ENCODE measurements at places on chromosomes 1 and 21. TPM values are rescaled to one million over a fixed set of nuclear protein-coding genes. Genes with fewer than 3 reads are reported as not detected.
A peak's percentile ranks its signal among the peaks of the same experiment; 100 is the strongest.

MAP3K21 gene
- total RNA-seq: 1.0 TPM

DNA sequence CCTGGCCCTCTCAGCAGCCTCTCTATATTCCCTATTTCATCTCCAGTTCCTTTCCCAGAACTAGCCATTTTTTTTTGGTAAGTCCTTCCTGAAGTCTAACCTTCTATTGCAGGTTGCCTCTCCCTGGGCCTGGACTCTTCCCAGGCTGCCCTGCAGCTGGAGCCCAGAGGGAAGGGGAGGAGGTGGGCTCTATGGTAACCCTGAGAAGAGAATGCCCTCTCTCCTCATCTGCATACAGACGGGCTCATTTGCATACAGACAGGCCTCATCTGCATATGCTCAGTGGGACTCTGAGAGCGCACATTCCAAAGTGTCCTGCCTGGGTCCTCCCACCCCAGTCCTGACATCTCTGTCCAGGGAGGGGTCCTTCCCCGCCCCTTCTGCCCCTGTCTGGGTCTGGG lies 32.7 kb downstream of the RHBG start:
- no peaks in the 10 kb centered on the region for H3K36me3 ChIP-seq
- H3K4me3 ChIP-seq: no peak overlapping the region
- no peak for DNase-seq
- H3K4me1 ChIP-seq: no peaks in the 10 kb centered on the region

IGSF3 gene
- total RNA-seq: 0.13 TPM

FMN2 gene
- not detected for total RNA-seq

DNA sequence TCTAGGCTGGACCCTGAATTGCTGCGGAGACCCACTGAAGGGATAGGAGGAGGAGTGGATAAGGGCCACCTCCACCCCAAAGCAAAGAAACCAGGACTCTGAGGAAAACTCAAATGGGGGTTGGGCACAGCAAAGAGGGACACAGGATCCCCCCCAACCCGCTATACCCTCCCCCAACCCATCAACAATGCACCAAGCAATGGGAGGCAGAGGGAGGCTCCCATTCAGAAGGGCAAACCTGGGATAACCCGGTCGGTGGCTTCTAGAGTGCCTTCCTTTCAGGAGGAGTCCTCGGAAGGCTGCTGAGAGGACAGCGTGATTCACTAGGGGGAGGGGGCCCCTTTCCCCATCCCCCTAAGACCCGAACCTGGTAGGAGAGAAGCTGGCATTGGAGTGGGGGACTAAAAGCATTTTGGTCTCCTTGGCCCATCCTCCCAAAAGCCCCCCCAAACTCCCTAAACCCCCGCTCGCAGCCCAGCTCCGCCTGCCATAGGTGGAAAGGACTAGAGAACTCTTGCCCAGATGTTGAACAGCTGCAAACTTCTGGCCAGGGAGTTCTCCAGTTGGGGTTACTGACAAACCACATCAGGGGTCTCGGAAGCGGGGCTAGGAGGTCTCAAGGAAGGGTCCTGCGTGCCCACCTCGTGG lies 1.3 kb downstream of the MEF2D start:
- H3K36me3 ChIP-seq: peaks cover 16% of the 10 kb centered on the region
- H3K4me3 ChIP-seq: peak overlapping the region; percentile 78
- H3K27me3 ChIP-seq: no peaks in the 10 kb centered on the region
- H3K4me1 ChIP-seq: peaks cover 74% of the 10 kb centered on the region
- no peak for DNase-seq

DNA sequence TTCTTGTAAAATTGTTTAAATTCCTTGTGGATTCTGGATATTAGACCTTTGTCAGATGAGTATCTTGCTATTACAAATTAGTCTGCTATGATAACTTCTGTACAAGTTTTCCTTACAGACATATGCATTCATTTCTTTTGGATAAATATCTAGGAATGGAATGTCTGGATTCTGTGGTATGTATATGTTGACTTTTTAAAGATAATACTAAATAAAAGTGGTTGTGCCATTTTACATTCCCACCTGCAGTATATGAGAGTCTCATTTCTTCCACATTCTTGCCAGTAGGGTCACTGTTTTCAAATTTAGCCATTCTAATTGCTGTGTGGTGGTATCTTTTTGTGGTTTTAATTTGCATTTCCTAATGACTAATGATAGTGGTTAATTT lies 53.9 kb downstream of the SYDE2 start:
- H3K36me3 ChIP-seq: no peaks in the 10 kb centered on the region
- no peak overlapping the region for H3K27ac ChIP-seq
- no peaks in the 10 kb centered on the region for H3K4me1 ChIP-seq
- DNase-seq: no peak
- no peaks in the 10 kb centered on the region for H3K27me3 ChIP-seq

- H3K4me3 ChIP-seq: no peak overlapping the region
- H3K36me3 ChIP-seq: no peaks in the 10 kb centered on the region
- no peak overlapping the region for H3K27ac ChIP-seq
- peaks cover 20% of the 10 kb centered on the region for H3K27me3 ChIP-seq
- DNase-seq: peak; percentile 2
- no peaks in the 10 kb centered on the region for H3K4me1 ChIP-seq
Measured at GRCh38 chr1:208652296-208653160, 408.3 kb upstream of the PLXNA2 start.

DNA sequence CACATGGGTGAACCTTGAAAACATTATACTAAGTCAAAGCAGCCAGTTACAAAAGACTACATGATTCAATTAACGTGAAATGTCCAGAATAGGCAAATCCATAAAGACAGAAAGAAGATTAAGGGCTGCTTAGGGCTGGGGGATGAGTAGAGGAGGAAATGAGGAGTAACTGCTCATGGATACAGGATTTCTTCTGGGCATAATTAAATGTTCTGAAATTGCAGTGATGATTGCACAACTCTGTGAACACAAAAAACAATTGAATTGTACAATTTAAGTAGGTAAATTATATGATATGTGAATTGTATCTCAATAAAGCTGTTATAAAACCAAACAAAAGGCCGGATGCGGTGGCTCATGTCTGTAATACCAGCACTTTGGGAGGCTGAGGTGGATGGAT lies 52.2 kb downstream of the RERE start:
- DNase-seq: no peak
- no peaks in the 10 kb centered on the region for H3K27me3 ChIP-seq
- H3K4me1 ChIP-seq: peaks cover 26% of the 10 kb centered on the region
- no peak overlapping the region for H3K27ac ChIP-seq

SIM2 gene
- not detected for total RNA-seq

DNA sequence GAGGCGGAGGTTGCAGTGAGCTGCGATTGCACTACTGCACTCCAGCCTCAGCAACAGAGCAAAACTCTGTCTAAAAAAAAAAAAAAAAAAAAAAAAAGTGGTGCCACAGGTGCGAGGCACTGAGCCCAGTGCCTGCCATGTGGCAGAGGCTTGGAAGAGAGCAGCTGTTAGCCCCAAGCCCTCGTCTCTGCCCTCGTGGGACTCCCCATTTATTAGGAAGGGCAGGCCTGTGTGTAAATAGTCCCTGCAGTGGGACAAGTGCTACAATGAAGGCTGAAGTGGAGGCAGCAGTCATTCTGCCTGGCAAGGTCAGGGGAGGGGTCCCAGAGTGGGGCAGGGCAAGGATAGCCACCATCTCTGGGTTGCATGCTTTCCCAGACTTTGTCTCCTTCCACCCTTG lies 6.5 kb downstream of the RPS6KA1 start:
- no peaks in the 10 kb centered on the region for H3K36me3 ChIP-seq
- H3K4me3 ChIP-seq: no peak overlapping the region
- no peak overlapping the region for H3K27ac ChIP-seq

Measured in naive thymus-derived CD8-positive, alpha-beta T cell (primary cell).